T-cell (primary cell): ENCODE measurements at places on chromosomes 6 and 20.

DNA sequence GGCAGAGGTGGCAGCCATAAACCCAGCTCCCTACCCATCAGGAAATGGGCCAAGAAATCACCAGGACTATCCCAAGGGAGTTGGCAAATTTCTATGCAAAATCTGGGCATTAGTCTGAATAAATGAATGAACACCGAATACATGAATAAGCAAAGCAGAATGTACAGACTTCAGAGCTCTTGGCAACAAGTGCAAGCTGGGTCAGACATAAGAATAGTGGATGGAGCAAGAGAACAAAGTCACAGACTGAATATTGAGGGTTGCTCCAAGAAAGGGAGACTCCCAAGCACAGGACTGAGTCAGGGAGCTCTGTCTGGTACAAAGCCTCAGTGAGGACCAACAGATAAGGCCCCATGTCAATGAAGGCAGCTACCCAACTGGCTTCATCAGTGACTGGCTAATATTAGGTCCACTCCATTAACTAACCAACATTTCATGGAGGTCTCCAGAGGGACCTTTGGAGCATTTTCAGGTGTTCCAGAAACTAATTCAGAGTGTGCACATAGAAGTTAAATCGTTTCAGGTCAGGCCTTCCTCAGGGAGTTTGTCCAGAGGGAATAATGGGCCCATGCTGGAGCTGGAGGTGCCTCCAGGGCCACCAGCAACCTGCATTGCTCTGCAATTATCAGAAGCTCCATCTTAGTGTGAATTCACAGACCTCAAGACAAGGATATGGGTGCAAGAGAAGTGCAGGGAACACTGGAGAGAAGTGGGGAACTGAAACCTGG lies 191.5 kb upstream of the RALGAPA2 start:
- H3K4me1 ChIP-seq, result no peaks in the 10 kb centered on the region
- no peaks in the 10 kb centered on the region for H3K36me3 ChIP-seq
- no peaks in the 10 kb centered on the region for H3K27me3 ChIP-seq

- H3K27ac ChIP-seq, result no peak overlapping the region
- no peaks in the 10 kb centered on the region for H3K36me3 ChIP-seq
- H3K4me1 ChIP-seq, result peaks cover 2% of the 10 kb centered on the region
- no peak for DNase-seq
- H3K4me3 ChIP-seq, result no peak overlapping the region
These were observed 84.9 kb upstream of the TGM3 start for GRCh38 chr20:2210646-2211552.

DNA sequence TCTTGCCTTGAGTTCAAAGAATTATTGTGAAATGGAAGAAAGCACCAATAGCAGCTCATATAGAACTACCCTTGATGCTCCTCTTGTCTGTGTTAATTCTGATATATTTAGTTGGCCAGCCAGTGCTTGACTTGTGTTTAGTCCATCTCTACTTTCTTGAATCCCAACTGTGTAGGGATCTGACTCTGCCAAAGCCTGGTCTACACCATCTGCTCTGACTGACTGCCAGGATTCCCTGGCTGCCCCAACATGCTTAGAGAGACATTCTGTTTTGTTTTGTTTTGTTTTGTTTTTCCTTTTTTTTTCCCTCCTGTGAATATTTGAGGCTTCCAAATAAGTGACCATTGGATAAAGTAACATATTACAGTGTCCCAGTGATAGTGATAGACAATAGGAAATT lies 953.7 kb upstream of the MANEA start:
- no peak overlapping the region for H3K27ac ChIP-seq
- no peaks in the 10 kb centered on the region for H3K36me3 ChIP-seq
- no peaks in the 10 kb centered on the region for H3K27me3 ChIP-seq
- no peaks in the 10 kb centered on the region for H3K4me1 ChIP-seq
- DNase-seq, result no peak
- H3K4me3 ChIP-seq, result no peak overlapping the region

DNA sequence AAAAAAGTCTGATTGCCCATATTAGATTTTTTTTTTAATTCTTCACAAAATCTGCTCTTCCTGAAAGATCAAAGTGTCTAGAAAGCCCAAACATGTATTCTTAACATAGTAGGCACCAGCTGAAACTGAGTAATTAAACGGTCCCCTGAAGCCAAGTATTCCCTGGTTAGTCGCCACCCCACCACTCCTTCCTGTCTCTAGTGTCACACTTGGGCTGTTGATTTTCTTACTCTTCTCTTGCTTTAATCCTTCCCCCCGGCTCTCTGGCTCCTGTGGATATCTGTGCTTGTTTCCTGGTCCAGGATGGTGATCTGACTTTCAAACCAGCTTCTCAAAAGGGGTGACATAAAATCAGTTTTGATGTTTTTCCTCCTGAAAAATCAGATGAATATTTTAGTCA lies 162.9 kb downstream of the QKI start:
- H3K4me1 ChIP-seq, result no peaks in the 10 kb centered on the region
- no peaks in the 10 kb centered on the region for H3K27me3 ChIP-seq
- H3K27ac ChIP-seq, result no peak overlapping the region

GRCh38 chr20:63456429-63457284 lies 15.8 kb downstream of the KCNQ2 start:
- H3K4me1 ChIP-seq, result no peaks in the 10 kb centered on the region
- no peak for DNase-seq
- no peaks in the 10 kb centered on the region for H3K36me3 ChIP-seq
- H3K4me3 ChIP-seq, result no peak overlapping the region
- H3K27ac ChIP-seq, result no peak overlapping the region
- H3K27me3 ChIP-seq, result peaks cover 2% of the 10 kb centered on the region

GRCh38 chr6:21193790-21194475 lies 399.6 kb upstream of the SOX4 start:
- no peaks in the 10 kb centered on the region for H3K27me3 ChIP-seq
- no peaks in the 10 kb centered on the region for H3K4me1 ChIP-seq
- no peak for DNase-seq
- no peak overlapping the region for H3K27ac ChIP-seq
- H3K4me3 ChIP-seq, result no peak overlapping the region

GRCh38 chr6:48412656-48413055 lies 301.7 kb upstream of the PTCHD4 start:
- H3K27ac ChIP-seq, result no peak overlapping the region
- no peak for DNase-seq
- no peaks in the 10 kb centered on the region for H3K4me1 ChIP-seq
- H3K36me3 ChIP-seq, result no peaks in the 10 kb centered on the region
- H3K27me3 ChIP-seq, result no peaks in the 10 kb centered on the region
- H3K4me3 ChIP-seq, result no peak overlapping the region

DNA sequence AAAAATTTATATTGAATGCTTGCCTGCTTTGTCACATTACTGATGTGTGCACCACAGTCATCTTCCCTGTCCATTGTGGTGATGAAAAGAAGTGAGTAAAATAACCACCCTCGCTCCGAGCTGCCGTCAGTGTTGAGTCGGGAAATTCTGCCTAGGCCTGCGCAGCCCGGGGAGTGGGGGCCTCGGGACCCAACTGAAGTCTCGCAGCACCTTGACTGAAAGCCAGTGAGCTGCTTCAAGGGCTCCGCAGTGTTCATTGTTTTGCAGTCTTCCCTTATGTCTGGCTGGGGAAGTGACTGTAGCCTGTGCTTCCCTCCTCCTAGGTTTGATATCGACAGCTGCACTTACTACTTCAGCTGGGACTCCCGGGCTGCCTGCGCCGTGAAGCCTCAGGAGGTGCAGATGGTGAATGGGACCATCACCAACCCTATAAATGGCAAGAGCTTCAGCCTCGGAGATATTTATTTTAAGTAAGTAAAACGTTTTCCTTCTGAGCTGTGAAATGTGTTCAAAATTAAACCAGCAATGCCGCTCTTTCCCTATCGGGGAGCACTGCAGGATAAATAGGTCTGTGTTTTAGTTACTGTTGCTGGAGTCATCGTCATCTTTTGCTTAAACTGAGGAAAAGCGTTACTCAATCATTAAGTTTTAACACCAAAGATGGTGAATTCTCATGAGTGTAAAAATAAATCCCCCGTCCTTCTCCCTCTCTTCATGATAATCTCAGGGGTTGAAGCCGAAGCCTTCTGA lies 32.7 kb upstream of the SLC22A1 start:
- H3K27ac ChIP-seq, result no peak overlapping the region
- H3K4me1 ChIP-seq, result no peaks in the 10 kb centered on the region
- peaks cover 36% of the 10 kb centered on the region for H3K36me3 ChIP-seq
- H3K27me3 ChIP-seq, result no peaks in the 10 kb centered on the region
- no peak for DNase-seq
- H3K4me3 ChIP-seq, result no peak overlapping the region

DNA sequence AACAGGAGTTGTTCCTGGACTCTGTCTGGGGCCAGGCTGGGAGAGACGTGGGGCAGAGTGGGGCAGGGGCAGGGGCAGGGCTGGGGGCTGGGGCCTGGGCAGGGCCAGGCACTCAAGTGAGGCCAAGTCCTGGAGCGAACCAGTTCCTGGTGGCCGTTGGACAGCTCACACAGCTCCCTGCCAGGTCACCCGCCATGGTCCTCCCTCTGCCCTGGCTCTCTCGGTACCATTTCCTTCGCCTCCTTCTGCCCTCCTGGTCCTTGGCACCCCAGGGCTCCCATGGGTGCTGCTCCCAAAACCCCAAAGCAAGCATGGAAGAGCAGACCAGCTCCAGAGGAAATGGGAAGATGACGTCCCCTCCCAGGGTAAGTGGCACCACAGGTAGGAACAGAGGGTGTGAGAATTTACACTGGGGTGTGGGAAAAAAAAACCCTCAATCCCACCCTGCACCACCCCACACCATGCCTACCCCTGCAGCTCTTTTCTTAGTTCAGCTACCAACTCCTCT lies at the start of gene MCCD1:
TSS of gene MCCD1 (plus strand) at position 142 of the 508 bp plus-strand sequence. CDS start at position 195, 53 bp downstream.
- H3K4me3 ChIP-seq, result no peak within 1 kb of the TSS
- no peaks in the 10 kb centered on the region for H3K27me3 ChIP-seq
- DNase-seq, result no peak

DNA sequence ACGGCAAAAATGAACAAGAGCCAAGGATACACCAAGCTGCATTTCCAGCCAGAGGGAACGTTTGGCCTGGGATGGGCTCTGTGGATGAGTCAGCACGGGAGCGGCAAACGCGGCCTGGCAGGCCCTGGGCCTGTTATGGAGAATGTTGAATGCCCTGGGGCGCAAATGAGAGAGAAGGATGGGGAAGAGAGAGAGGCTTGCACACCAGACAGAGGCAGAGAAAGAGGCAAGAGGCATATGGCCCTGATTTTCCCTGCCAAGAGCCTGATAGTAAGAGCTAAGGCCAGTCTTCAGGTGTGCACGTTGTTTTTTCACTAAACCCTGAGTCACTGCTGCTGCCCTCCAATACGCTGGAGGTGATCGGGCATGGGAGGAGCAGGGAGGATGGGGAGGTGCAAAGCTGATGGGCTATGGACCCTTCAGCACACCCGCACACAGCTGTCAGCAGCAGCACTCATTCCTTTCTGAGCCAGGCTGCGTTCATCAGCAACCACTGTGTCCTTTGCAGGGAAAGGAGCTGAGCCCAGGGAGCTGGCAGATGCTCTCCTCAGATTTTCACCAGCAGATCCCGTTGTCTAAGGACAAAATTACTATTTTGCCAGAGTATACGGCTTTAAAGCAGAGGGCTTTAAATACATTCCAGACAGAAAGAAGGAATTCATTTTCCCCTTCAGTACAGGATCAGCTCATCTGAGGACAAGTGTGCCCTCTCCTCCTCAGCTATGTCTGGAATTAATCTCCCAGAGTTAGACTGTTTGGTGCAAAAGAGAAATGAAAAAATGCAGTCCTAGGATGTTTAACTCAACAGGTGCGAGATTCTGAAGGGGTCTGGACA lies 61.7 kb upstream of the SLC22A23 start:
- no peaks in the 10 kb centered on the region for H3K4me1 ChIP-seq
- no peak overlapping the region for H3K27ac ChIP-seq
- no peaks in the 10 kb centered on the region for H3K36me3 ChIP-seq
- no peaks in the 10 kb centered on the region for H3K27me3 ChIP-seq
- DNase-seq, result no peak

DNA sequence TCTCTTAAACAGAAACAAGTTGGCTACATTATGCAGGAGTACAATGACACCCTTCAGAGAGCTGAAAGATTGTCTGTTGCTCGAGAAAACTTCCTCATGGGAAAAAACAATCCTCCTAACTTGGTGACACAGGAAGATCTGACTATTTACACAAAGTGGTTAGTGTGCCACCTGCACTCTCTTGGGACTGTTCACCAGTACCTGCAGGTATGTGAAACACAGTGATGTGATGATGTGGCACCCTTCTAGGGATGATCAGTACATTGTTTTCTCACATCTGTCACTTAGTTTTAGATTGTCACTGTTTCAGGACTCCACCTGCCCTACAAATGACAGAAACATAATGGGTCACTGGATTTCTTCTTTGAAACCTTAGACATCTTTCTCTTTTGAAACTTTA lies 101.8 kb downstream of the CEP57L1 start:
- no peak for DNase-seq
- H3K36me3 ChIP-seq, result no peaks in the 10 kb centered on the region
- no peaks in the 10 kb centered on the region for H3K27me3 ChIP-seq
- H3K27ac ChIP-seq, result no peak overlapping the region
- no peak overlapping the region for H3K4me3 ChIP-seq

DNA sequence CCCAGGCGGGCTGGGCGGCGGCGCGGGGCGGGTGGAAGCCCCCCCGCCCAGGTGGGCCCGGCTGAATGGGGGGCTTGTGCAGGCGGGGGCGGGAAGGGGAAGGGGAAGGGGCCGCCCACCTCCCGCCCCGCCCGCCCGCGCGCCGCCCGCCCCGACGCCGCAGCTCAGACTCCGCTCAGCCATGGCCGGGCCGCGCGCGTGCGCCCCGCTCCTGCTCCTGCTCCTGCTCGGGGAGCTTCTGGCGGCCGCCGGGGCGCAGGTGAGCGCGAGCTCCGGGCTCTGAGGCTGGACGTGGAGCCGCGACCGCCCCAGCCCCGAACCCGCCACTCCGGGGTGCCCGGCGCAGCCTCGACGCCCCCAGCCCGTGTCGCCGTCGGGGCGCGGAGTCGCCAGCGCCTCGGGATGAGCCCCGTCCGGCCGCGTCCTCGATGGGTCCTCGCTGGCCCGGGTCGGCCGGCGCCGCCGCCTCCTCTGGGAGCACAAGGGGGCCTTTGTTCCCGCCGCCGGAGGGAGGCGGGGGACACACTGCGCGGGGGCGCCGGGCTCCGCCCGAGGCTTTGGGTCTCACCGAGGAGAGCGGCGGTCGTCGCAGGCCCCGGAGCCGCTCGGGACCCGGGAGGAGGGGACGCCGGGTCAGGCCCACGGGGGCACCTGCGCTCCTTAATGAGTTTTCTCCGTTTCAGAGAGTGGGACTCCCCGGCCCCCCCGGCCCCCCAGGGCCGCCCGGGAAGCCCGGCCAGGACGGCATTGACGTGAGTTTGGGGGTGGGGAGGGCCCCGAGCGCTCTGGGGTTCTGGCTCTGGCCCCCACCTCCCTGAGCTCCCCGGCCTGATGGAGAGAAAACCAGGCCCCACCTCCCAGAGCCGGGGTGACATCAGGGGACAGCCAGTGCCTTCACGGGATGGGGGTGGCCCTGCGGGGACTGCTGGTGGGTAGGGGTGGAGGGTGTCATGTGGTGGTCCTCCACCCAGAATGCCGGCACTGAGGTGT lies at the start of gene COL9A3:
TSS of gene COL9A3 (plus strand) at position 167 of the 990 bp plus-strand sequence. CDS start at position 182, 15 bp downstream.
- H3K36me3 ChIP-seq, result peaks cover 9% of the 10 kb centered on the region
- no peak within 1 kb of the TSS for H3K27ac ChIP-seq
- peaks cover 3% of the 10 kb centered on the region for H3K4me1 ChIP-seq
- DNase-seq, result no peak

- no peaks in the 10 kb centered on the region for H3K27me3 ChIP-seq
- no peak overlapping the region for H3K27ac ChIP-seq
- peaks cover 2% of the 10 kb centered on the region for H3K4me1 ChIP-seq
- H3K36me3 ChIP-seq, result no peaks in the 10 kb centered on the region
- no peak overlapping the region for H3K4me3 ChIP-seq
- DNase-seq, result no peak
These were observed 54.5 kb upstream of the RREB1 start for GRCh38 chr6:7053125-7053774.
